ENCODE measurements at places on chromosomes 12 and 14. TPM values are rescaled to one million over a fixed set of nuclear protein-coding genes. Genes with fewer than 3 reads are reported as not detected.

DNA sequence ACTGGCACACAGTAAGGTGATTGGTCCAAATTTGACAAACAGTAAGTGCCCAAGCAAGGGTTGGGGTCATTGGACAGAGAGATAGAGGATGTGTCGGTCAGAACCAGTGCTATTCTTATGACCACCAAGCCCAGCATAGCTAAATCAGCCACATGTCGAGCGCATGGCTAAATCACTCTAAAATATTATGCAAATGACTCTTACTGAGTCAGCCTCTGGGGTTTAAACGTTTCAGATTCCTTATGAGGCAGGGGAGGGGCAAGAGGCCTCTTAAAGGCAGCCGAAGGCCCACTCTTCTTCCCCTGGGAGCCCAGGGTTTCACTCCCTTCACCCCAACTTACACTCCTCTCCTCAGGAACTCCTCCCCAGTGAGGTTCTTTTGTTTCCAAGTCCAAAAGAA, 603 bp upstream of the ENDOU start:
- H3K36me3 ChIP-seq: no peaks in the 10 kb centered on the region
- no peak for DNase-seq
- H3K4me3 ChIP-seq: no peak overlapping the region

GRCh38 chr14:100604709-100605108, 17.5 kb upstream of the BEGAIN start:
- no peak overlapping the region for H3K4me3 ChIP-seq
- no peaks in the 10 kb centered on the region for H3K36me3 ChIP-seq
- DNase-seq: no peak
- no peaks in the 10 kb centered on the region for H3K4me1 ChIP-seq
- H3K27ac ChIP-seq: no peak overlapping the region

DNA sequence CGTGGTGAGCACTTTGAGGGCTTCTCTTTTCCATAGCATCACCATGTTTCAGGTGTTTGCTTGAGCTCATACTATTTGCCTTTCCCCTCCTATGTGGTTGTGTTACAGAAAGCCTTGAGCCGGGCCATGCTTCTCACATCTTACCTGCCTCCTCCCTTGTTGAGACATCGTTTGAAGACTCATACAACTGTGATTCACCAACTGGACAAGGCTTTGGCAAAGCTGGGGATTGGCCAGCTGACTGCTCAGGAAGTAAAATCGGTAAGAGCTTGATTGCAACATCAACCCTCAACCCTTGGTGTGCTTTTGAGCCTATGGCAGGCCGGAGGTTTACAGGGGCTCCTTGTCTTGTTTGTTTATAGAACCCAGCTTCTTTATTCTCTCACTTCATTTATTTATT, 8.1 kb downstream of the LETMD1 start:
- no peak overlapping the region for H3K27ac ChIP-seq
- no peak for DNase-seq
- H3K4me1 ChIP-seq: no peaks in the 10 kb centered on the region
- H3K36me3 ChIP-seq: peaks cover 63% of the 10 kb centered on the region
- H3K27me3 ChIP-seq: no peaks in the 10 kb centered on the region

GRCh38 chr12:52434760-52435530, 774 bp upstream of the KRT75 start:
- H3K4me1 ChIP-seq: no peaks in the 10 kb centered on the region
- no peak overlapping the region for H3K4me3 ChIP-seq
- DNase-seq: no peak
- H3K36me3 ChIP-seq: no peaks in the 10 kb centered on the region
- no peak overlapping the region for H3K27ac ChIP-seq

DNA sequence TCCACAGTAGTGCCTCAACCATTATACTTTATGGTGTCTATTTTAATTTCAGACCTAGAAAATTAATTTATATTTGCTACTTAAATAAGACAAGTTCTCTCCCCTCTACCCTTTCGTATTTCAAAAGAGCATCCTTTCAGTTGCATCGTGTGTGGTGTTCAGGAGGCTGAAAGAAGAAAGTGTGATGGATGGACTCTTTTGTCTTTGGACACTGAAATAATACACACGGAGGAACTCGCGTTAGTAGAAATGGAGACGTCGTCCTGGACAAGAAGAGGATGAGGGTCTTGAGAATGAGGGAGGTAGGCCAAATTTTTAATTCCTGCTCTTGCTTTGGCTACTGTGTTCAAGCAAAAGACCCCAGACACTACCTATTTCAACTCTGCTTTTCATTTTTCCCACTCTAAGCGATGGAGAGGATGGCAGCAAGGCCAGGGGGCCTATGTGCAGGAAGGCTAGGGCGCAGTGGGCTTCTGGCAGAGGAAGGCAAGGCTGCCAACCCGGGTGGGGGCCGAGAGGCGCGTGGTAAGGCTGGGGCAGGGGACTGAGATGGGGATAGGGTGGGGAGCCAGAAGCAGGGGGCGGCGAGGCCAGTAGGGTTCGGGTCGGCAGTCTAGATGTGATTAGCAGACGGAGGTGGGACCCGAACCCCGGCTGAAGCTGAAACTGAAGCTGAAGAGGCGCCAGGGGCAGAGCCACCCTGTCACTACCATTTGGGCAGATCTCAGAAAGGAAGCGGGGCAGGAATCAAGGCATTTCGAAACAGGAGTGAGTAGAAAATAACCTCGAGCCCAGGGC, 722 bp downstream of the TMED8 start:
- no peaks in the 10 kb centered on the region for H3K36me3 ChIP-seq
- H3K4me1 ChIP-seq: peaks cover 13% of the 10 kb centered on the region
- H3K27me3 ChIP-seq: no peaks in the 10 kb centered on the region
- H3K27ac ChIP-seq: peak overlapping the region; percentile 74
- no peak for DNase-seq

GRCh38 chr12:30877105-30877875, 49.3 kb upstream of the TSPAN11 start:
- no peaks in the 10 kb centered on the region for H3K36me3 ChIP-seq
- H3K27ac ChIP-seq: no peak overlapping the region
- no peaks in the 10 kb centered on the region for H3K4me1 ChIP-seq
- H3K27me3 ChIP-seq: no peaks in the 10 kb centered on the region

- no peaks in the 10 kb centered on the region for H3K27me3 ChIP-seq
- no peaks in the 10 kb centered on the region for H3K4me1 ChIP-seq
- H3K27ac ChIP-seq: no peak overlapping the region
- no peak for DNase-seq
- no peaks in the 10 kb centered on the region for H3K36me3 ChIP-seq
Measured at GRCh38 chr12:97336900-97337751, 125.5 kb upstream of the RMST start.

GRCh38 chr14:32567543-32568384, 238.7 kb downstream of the AKAP6 start:
- no peaks in the 10 kb centered on the region for H3K36me3 ChIP-seq
- no peaks in the 10 kb centered on the region for H3K27me3 ChIP-seq
- H3K27ac ChIP-seq: no peak overlapping the region
- no peak for DNase-seq

GRCh38 chr12:92210071-92210470, 64.4 kb upstream of the BTG1 start:
- peak; percentile 44 for DNase-seq
- H3K36me3 ChIP-seq: no peaks in the 10 kb centered on the region
- H3K27me3 ChIP-seq: no peaks in the 10 kb centered on the region
- H3K4me1 ChIP-seq: peaks cover 18% of the 10 kb centered on the region
- H3K4me3 ChIP-seq: no peak overlapping the region

- H3K4me3 ChIP-seq: no peak overlapping the region
- no peaks in the 10 kb centered on the region for H3K27me3 ChIP-seq
- H3K4me1 ChIP-seq: no peaks in the 10 kb centered on the region
- H3K36me3 ChIP-seq: no peaks in the 10 kb centered on the region
Measured at GRCh38 chr14:65703996-65704395, 291.5 kb downstream of the FUT8 start.

DNA sequence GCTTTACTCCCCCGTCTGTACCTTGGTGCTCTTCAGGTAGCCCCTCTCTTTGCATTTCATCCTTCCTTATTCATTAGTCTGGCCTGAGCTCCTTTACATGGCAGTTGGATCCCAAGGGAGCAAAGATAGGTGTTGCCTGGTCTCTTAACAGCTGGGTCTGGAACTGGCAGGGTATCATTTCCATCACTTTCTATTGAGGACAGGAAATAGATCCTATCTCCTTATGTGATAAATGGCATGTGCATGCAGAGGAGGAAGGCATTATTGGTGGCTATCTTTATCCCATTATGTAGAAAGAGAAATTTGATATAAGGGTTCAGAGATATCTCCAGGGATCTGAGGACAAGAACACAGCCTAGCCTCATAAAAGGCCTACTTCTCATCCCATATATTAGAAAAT, 54.6 kb upstream of the OAS1 start:
- H3K27me3 ChIP-seq: no peaks in the 10 kb centered on the region
- no peak overlapping the region for H3K27ac ChIP-seq
- no peaks in the 10 kb centered on the region for H3K36me3 ChIP-seq
- H3K4me3 ChIP-seq: no peak overlapping the region
- peaks cover 18% of the 10 kb centered on the region for H3K4me1 ChIP-seq

DNA sequence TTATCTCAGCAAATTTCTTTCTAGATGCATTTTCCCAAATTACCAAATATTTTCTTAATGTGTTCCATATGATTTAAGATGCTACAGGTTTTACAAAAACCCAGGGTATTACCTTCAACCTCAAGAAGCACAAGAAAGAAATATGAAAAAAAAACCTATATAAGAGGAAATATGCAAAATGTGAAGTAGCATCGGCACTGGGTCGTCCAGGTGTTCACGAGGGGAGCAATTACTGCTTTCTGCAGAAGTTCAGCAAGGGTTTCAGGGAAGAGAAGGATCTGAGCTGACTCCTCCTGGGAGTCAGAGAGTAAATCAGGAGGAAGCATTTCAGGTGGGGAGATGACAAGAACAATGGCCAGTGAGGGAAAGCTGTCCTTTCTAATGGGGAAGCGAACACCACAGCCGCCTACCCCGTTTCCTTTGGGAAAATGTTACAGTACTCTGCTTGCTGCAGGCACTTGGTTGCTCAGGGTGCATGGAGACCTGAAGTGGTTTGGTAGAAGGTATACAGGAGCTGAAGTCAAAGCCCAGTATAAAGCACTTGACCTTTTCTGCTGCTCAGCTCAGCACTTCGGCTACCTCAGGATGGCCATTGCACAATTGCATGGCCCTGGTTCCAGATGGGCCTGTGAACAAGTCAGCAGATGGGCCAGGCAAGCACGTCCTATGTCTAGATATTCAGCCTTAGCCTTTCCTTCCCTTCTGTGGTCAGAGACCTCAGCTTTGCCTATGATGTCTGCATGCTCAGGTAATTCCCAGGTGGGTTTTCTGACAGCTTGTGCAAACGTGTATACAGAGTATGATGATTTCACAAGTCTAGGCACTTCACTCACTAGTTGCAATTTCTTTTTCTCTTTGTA, 155.6 kb downstream of the PAX9 start:
- H3K27ac ChIP-seq: no peak overlapping the region
- no peaks in the 10 kb centered on the region for H3K36me3 ChIP-seq
- no peak overlapping the region for H3K4me3 ChIP-seq
- no peak for DNase-seq

GRCh38 chr12:52353766-52354165, 13.5 kb downstream of the KRT85 start:
- no peak overlapping the region for H3K4me3 ChIP-seq
- DNase-seq: no peak
- H3K4me1 ChIP-seq: peaks cover 33% of the 10 kb centered on the region
- H3K36me3 ChIP-seq: no peaks in the 10 kb centered on the region

- no peak overlapping the region for H3K27ac ChIP-seq
- H3K36me3 ChIP-seq: no peaks in the 10 kb centered on the region
- no peak for DNase-seq
- H3K4me1 ChIP-seq: no peaks in the 10 kb centered on the region
- no peak overlapping the region for H3K4me3 ChIP-seq
Measured at GRCh38 chr14:94638339-94638738, 26.1 kb downstream of the SERPINA3 start.

GRCh38 chr14:88299865-88300530, 23.1 kb downstream of the KCNK10 start:
- H3K4me1 ChIP-seq: no peaks in the 10 kb centered on the region
- H3K4me3 ChIP-seq: no peak overlapping the region
- DNase-seq: no peak
- H3K27ac ChIP-seq: no peak overlapping the region

DNA sequence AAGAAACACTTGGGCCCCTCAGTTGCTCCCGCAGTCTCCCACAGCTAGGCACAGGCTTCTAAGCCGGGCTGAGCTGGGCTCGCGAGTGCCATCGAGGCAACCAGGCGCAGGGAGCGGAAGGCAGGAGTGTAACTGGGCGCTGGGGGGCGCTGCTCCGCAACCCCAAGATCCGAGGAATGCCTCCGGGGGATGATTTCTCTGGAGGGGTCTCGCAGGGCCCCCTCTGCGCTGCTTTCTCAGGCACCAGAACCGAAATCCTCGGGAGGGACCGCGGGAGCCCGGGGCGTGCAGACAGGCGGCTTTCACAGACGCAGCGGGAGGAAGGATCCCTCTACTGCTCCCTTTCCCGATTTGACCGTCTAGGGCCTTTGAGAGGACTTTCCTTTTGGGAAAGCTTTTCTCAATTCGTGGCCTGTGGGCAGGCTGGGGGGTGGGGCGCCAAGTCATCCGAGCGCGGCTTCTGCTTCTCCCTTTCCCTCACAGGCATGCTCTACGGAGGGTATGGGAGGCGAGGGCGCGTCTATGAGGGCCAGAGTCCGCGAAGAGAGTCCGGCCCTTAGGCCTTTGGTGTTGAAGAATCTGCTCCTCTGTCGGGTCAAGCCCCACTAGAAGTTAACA, 4.3 kb upstream of the NKX2-1 start:
- DNase-seq: no peak
- no peak overlapping the region for H3K27ac ChIP-seq
- H3K4me1 ChIP-seq: no peaks in the 10 kb centered on the region
- peaks cover 43% of the 10 kb centered on the region for H3K27me3 ChIP-seq
- H3K36me3 ChIP-seq: no peaks in the 10 kb centered on the region
- no peak overlapping the region for H3K4me3 ChIP-seq

- H3K4me3 ChIP-seq: no peak overlapping the region
- H3K36me3 ChIP-seq: peaks cover 36% of the 10 kb centered on the region
- H3K27me3 ChIP-seq: no peaks in the 10 kb centered on the region
- no peak for DNase-seq
Measured at GRCh38 chr14:55614304-55614703, 34.3 kb downstream of the KTN1 start.

GRCh38 chr12:118175823-118176447, 40.0 kb downstream of the PEBP1 start:
- no peak overlapping the region for H3K4me3 ChIP-seq
- peaks cover 72% of the 10 kb centered on the region for H3K36me3 ChIP-seq
- DNase-seq: no peak
- no peaks in the 10 kb centered on the region for H3K4me1 ChIP-seq
- H3K27ac ChIP-seq: no peak overlapping the region

The ITGB7 gene
- total RNA-seq: 441 TPM

The CD163L1 gene
- not detected for total RNA-seq

The PRPH gene
- total RNA-seq: not detected

The PMCH gene
- total RNA-seq: not detected

The STAB2 gene
- total RNA-seq: not detected

The PRR4 gene
- 3.6 TPM for total RNA-seq

The SCNN1A gene
- 1.5 TPM for total RNA-seq

The MMP17 gene
- 1.7 TPM for total RNA-seq

The RPS29 gene
- 1,124 TPM for total RNA-seq

The GPD1 gene
- not detected for total RNA-seq

The LBHD2 gene
- not detected for total RNA-seq

The HDAC7 gene
- total RNA-seq: 141 TPM

Measured in natural killer cell (primary cell).